ENCODE measurements at places on chromosomes 11 and 22.

DNA sequence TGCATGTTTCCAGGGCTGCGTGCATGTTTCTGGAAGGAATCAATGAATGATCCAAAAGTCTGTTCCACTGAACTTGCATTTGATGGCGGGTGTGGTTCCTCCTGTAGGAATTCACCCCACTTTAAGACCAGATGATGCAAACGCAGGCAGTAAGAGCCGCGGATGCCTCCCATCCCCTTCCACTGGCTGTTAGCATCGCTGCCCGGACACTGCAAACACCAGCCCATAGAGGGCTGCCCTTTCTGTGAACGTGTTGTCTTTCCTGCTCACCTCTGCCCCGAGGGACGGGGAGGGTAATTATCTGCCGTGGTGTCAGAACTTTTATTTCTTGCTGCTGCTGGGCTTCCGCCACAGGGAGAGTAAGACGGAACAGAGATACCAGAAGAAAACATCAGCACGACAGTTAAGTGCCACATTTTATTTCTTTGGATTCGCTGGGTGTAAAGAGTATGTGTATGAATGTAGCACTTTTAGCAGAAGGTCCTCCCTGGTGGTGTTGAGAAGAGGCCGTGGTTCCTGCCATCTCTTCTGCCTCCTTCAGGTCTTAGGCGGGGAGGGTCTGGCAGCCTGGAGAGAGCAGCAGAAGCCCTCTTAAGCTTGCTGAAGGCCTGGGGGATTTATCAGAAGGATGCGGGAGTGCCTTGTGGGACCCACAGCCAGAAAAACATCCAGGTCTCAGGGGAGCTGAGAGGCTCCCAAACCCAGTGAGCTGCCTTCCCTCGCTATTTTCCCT lies 53.2 kb upstream of the NECTIN1 start:
- no peak for DNase-seq

DNA sequence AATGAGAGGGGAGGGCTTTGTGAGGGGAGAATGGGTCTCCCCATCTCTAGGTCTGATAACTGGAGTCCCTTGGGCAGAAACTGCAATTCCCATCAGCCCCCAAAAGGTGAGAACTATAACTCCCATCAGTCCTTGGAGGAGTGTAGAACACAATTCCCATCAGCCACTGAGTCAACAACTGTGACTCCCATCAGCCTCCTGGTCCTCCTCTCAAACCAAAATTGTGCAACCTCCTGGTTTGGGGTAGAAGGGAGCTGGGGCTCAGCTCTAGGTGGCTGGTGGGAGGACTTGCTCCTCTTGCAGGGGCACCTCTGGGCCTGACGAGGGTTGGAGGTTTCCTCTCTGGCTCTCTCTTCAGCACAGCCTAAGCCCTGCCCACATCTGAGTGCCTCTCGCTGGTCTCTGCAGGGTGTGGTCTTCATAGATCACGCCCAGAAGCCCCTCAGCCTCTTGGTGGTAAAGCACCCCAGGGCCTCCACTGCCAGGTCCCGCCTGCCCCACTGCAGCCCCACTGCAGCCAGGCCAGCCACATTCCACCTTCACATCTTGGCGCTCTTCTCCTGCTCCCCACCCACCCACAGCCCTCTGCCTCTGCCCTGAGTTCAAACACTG lies 18.5 kb downstream of the SLC22A12 start:
- no peak for DNase-seq

DNA sequence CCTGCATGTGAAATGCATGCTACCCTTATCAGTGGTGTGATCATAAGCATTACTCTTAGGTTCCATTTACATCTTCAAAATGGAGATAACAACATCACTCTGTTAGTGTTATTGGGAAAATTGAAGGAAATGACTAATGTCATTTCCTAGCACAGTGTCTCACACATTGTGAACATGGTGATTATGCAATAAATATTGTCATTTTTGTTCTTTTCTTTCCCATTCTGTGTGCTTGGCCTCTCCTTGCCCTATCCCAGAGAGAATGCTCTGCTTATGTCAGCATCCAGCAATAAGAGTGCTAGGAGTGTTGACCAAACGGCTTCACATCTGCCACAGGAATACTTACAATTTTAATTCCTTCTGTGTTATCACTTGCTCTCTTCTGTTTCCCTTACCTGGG lies 1024.1 kb upstream of the CCDC90B start:
- DNase-seq: no peak

DNA sequence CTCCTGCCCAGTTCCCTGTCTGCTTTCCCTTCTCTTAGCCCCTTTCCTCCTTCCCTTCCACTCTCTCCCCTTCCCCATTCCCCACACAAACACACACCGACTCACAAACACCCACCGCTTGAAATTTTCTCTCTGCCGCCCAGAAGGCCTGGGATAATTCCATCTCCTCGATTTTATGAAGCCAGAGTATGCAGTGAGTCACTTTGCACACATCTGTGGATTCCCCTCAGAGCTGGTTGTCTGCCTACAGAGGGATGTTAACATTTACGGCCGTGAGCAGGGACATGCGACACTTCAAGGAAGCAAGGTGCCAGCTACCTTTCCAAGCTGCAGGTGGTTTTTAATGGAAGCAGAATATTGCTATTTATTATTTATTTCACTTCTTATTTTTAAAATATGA lies 332.0 kb downstream of the TENM4 start:
- DNase-seq: no peak

- DNase-seq: no peak
These were observed 5.8 kb downstream of the SELENOO start for GRCh38 chr22:50206599-50206998.

- DNase-seq: no peak
These were observed 378.1 kb downstream of the LARGE1 start for GRCh38 chr22:33542153-33542552.

GRCh38 chr22:24117942-24118341 lies 63.3 kb upstream of the SUSD2 start:
- DNase-seq: no peak

DNA sequence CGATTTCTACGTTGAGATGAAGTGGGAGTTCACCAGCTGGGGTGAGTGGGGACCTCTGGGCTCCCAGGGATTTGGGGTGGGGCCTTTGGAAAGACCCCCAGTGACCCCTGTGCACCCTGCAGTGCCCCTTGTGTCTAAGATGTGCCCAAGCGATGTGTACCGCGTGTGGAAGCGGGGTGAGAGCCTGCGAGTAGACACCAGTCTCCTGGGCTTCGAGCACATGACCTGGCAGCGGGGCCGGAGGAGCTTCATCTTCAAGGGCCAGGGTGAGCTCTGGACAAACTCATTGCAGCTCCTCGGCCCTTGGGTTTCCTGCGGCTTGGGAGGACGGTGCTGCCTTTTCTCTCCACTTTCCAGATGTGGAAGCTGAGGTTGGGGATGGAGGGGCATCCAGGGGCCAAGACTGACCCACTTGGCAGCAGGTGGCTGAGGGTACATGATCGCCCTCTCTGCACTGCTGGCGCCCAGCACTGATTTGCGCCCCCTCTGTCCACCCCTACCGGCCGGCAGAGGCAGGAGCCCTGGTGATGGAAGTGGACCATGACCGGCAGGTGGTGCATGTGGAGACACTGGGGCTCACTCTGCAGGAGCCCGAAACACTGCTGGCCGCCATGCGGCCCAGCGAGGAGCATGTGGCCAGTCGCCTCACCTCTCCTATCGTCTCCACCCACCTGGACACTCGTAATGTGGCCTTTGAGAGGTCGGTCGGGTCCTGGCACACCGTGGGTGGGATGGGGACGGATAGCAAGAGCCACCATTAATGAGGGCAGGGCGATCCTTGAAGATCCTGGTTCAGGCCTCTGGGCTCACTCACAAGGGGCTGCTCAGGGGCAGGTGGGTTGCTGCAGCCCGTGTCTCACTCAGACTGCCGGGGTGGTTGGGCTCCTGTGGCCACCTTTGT lies 2.6 kb downstream of the ANKRD13D start:
- no peak for DNase-seq

DNA sequence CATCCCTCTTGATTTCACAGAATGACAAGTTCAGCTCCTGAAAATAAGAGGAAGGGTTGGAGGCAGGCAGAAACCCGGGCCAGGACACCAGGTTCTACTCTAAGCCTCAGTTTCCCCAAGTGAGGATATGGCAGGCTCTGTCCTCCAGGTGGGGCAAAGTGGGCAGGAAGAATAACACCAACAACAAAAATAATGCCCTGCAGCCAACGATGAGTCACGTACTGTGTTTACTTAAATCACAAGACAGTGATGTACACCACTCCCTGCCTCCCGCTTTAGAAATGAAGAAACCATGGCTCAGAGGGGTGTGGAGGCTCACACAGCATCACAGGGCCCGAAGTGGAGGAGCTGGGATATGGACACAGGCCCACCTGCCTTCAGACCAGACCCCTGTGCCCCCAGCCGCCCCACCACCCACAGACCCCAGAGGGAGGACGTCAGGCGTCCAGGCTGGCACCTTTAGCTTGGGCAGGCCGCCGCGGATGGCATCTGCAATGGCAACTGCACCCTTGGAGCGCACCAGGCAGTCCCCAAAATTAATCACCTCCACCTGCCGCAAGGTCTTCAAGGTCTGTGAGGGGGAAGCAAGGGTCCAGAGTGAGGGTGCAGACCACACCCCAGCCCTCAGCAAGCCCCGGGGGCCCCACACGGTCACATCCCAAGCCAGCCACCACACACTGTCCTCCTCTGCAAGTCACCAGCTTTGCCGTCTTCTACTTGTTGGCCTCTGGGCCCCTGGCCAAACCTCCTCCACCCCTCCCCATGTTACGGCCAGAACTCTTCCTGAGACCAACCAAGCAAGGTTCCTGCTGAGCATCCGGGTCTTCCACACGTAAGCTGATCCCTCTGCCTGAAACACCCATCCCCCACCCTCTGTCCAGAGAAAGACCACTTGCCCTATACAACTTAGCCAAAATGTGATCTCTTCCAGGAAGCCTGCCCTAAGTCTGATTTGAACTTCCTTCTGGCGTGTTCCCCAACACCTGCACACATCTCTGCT lies 15.8 kb upstream of the CHADL start:
- DNase-seq: no peak

- DNase-seq: peak; percentile 79
These were observed 740 bp downstream of the FADS1 start for GRCh38 chr11:61815790-61816735.

DNA sequence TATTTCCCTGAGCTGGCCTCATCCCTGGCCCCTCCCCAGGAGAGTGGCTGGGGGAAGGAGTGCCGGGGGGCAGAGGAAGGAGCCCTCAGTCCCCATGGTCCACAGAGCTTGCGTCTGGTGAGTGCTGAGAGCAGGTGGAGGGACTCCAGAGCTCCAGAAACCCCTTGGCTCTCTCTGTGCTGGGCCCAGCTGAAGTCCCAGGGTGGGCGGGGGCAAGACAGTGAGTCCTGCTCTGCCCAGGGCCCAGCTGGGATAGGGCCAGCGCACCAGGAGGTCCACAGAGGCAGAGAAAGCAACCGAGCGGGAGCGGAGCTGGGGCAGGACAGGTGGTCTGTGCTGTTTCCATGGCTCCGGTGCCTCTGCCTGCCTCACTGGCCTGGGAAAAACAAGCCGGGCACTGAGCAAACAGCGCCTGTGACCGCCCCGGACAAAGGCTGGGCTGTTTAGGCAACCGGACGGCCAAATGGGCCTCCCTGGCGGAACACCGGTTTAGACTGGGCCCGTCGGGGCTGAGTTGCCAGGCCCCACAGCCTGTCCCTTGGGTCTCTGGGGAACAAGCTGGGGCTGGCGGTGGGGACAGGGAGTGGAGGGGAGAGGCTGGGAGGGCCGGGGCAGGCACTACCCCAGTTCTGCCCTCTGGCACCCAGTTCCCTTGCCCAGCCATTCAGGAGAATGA lies 34.1 kb upstream of the WNT7B start:
- no peak for DNase-seq

GRCh38 chr11:62652161-62653006 lies 718 bp downstream of the INTS5 start:
- no peak for DNase-seq

GRCh38 chr11:66263231-66263630 lies 5.2 kb upstream of the RAB1B start:
- DNase-seq: no peak

GRCh38 chr11:26721948-26722475 lies at the start of gene SLC5A12:
Gene SLC5A12 (minus strand): TSS chr11:26722060. CDS start chr11:26721714, 346 bp downstream.
- no peak for DNase-seq

DNA sequence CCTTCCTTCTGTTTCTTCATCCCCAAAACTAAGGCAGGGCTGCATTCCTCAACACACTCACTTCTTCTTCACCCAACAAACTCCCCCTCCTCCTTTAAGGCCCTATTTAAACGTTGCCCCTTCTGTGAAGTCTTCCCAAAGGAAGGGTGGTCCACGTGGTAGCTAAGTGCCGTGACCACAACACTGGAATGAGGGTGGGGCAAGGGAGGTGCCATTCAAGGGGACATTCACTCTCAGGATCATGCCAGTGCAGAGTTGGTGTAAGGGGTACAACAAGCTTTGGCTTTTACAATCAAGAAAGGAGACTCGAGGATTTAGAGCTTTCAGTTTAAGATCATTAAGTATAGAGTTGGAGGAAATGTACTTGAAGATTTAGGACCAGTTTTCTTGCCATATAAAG lies 8.0 kb upstream of the MS4A10 start:
- DNase-seq: no peak

DNA sequence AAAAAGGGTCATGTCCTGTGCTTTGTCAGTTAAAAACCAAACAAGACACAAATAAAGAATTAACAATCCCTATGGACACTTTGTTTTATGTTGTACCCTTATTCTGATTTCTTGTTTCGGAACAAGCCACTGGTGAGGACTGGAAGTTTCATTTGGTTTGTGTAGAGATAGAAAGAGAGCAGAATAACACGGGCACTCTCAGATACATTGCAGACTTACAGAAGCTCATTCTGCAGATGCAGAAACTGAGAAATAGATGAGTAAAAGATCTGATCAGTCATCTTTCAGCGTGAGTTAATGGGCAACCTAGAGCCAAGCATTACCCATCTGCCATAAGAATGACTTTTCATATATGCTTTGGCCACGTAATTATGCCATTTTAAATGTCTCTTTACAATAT lies 407.6 kb downstream of the RAB38 start:
- no peak for DNase-seq

GRCh38 chr11:64759131-64759721 lies 548 bp downstream of the PYGM start:
- DNase-seq: no peak

GRCh38 chr22:17319546-17319945 lies 49.7 kb upstream of the CECR2 start:
- DNase-seq: no peak

DNA sequence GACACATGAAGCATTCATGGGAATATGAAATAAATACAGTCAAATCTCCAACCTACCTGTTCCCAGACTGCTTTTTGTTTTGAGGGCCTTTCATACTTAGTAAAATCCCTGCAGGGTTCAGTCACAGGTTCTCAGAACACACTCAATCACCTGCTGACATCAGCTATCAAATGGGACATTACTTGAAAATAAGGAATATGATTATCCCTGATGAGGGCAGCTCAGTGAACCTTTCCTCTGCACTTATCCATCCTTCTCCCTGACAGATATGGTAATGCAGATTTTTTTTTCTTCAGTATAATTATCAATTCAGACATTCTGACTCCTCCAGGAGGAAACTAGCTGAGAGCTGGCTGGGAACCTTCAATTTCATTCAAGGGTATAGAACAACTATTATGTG lies 1127.4 kb upstream of the CCDC90B start:
- no peak for DNase-seq

GRCh38 chr11:92765965-92766371 lies 203.5 kb upstream of the MTNR1B start:
- DNase-seq: no peak

- peak; percentile 31 for DNase-seq
These were observed 30.3 kb upstream of the NAP1L4 start for GRCh38 chr11:3022300-3022967.

GRCh38 chr11:121048464-121049233 lies 24.7 kb downstream of the TBCEL start:
- no peak for DNase-seq

- no peak for DNase-seq
These were observed 2314.1 kb downstream of the LRRC4C start for GRCh38 chr11:39145346-39145745.
